T-helper 2 cell treated with Interferon-gamma antibody and Interleukin-4, amounts not matched to agents 100 ng/mL and 5 ng/mL, for 36 hours (primary cell): ENCODE measurements at places on chromosomes 2 and 18. TPM values are rescaled to one million over a fixed set of nuclear protein-coding genes. Genes with fewer than 3 reads are reported as not detected.

The FAP gene
- total RNA-seq: not detected in 2 replicates

The MC4R gene
- not detected in 2 replicates for total RNA-seq

The IL36B gene
- not detected in 2 replicates for total RNA-seq

The COPS8 gene
- total RNA-seq: 43.5 and 47.4 TPM in 2 replicates

The GTF3C2 gene
- total RNA-seq: 72.2 and 75.6 TPM in 2 replicates

The NOL4 gene
- not detected in 2 replicates for total RNA-seq

The C18orf32 gene
- total RNA-seq: 18.4 and 26.4 TPM in 2 replicates

The VWC2L gene
- not detected in 2 replicates for total RNA-seq

The CFAP53 gene
- total RNA-seq: 0.34 and 0.55 TPM in 2 replicates

The LRATD1 gene
- not detected in 2 replicates for total RNA-seq

The KCNK3 gene
- total RNA-seq: not detected in 2 replicates

The LCT gene
- total RNA-seq: 0.64 and 0.86 TPM in 2 replicates

The POTEJ gene
- total RNA-seq: not detected in 2 replicates

The EDAR gene
- not detected in 2 replicates for total RNA-seq

The CENPO gene
- 49.1 and 50.3 TPM in 2 replicates for total RNA-seq

The CAPN14 gene
- total RNA-seq: 0.20 and 0.27 TPM in 2 replicates

The SLC9A2 gene
- 0.07 TPM in 1 of 2 replicates, not detected in the other for total RNA-seq

The ZNF512 gene
- total RNA-seq: 39.8 and 45.8 TPM in 2 replicates

The LPIN2 gene
- total RNA-seq: 74.4 and 76.1 TPM in 2 replicates

The AQP12B gene
- not detected in 2 replicates for total RNA-seq

The SERPINB11 gene
- not detected in 2 replicates for total RNA-seq

The ARL5A gene
- 53.5 and 58.9 TPM in 2 replicates for total RNA-seq

The SP140 gene
- 117 and 120 TPM in 2 replicates for total RNA-seq

The FHOD3 gene
- total RNA-seq: not detected in 2 replicates

The SCLY gene
- total RNA-seq: 40.4 and 40.5 TPM in 2 replicates

The ACOXL gene
- 2.5 and 2.8 TPM in 2 replicates for total RNA-seq

The WDR12 gene
- 66.9 and 79.1 TPM in 2 replicates for total RNA-seq

The HK2 gene
- 34.2 and 37.0 TPM in 2 replicates for total RNA-seq

The VWA3B gene
- total RNA-seq: not detected in 2 replicates

The MCEE gene
- total RNA-seq: 16.7 and 20.1 TPM in 2 replicates

The ZNF519 gene
- 19.1 and 20.3 TPM in 2 replicates for total RNA-seq

The RAX gene
- total RNA-seq: not detected in 2 replicates

The TRIM43B gene
- total RNA-seq: not detected in 2 replicates

The CACNB4 gene
- 0.14 and 0.77 TPM in 2 replicates for total RNA-seq

The PROKR1 gene
- not detected in 2 replicates for total RNA-seq

The MYOM1 gene
- 1.5 and 1.8 TPM in 2 replicates for total RNA-seq

The ANKRD30B gene
- total RNA-seq: not detected in 2 replicates

The CD207 gene
- total RNA-seq: not detected in 2 replicates

The OR6B2 gene
- not detected in 2 replicates for total RNA-seq

The FABP1 gene
- total RNA-seq: not detected in 2 replicates
